ENCODE measurements at places on chromosomes 12 and 14.

DNA sequence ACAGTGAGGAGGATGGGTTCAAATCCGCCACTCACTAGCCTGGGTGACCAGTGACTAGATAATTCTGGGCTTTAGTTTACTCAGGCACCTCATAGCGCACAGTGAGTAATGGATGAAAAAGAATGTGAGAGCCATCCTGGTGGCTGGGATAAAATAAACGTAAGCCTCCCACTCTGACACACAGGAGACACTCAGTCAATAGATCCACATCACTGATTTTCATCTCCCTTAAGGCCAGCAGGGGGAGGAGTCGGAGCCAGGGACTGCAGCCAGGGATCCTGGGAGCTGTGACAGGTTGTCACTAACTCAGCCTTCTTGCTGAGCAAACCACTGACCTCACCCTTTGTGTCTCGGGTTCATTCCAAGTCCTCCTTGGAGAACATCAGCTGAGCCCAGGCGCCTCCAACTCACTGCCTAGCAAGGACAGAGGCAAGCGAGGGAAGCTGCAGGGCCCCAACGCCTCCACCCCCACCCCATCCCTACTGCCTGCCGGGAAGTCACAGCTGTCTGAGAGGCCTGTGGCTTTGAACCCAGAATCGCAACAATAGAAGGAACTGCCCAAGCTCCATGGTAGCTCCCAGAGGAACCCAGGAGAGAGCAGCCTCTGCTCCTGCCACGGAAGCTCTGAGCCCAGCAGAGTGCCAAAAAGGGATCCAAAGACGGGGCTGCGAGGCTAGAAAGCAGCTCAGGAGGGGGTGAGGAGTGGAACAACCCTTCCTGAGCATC lies 30.7 kb downstream of the PXN start:
- peak; percentile 95 for DNase-seq

DNA sequence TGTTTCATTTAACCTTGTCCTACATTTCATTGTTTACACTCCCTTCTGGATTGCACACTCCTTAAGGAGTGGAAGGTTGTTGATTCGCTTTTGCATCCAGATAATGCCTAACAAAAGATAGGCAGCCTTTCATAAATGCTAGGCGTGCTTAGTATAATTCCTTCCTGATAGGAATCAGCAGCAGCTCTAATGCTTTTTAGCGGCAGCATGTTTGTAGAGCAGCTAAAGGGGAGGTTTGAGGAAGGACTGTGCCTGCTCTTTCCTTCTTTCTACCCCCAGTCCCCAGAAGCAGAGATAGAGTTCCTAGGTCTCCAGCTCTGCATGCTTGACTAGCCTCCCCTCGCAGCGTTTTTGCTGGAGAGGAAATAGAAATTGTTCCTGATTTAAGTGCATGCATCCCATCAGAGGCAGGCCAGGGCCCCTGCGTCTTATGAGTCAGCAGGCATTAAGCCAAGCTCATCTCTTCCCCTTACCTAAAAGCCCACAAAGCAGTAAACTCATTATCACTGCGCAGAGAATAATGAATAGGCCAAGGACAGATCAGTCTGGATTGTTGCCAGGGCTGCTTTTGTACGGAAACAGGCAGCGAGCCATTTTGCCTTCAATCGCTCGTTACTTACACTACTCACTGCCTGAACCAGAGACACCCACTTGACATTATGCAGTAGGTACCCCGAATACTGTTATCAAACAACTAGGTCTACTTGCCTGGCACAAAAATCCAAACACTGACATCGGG lies 14.0 kb upstream of the TBPL2 start:
- peak; percentile 85 for DNase-seq

DNA sequence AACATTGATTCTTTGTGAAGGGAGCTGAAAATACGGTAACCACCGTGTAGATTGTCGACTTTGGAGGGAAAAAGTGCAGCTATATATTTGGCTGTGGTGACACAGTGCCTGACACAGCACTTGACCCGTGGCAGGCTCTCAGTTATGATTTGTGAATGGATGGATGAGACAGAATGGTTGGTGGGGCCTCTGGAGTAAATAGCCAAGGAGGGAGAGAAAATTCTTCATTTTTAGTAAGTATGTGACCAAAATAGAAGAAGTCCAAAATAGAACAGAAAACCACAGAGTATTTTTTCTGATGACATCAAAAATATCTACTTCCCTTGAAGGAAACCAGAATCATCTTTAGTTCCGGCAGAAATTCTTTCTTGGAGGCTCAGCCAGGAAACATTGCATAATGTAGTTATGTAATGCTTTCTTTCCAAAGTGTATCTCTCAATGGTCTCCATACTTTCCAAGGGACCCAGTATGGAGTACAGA lies 82.0 kb upstream of the WSCD2 start:
- DNase-seq: peak; percentile 9

GRCh38 chr14:92692822-92693226 lies 55.6 kb downstream of the LGMN start:
- DNase-seq: peak; percentile 18

GRCh38 chr14:35504260-35504659 lies 29.7 kb upstream of the INSM2 start:
- DNase-seq: no peak

- DNase-seq: peak; percentile 81
Measured at GRCh38 chr14:100096656-100097055, 31.4 kb downstream of the EVL start.

GRCh38 chr12:124745891-124746570 lies 117.6 kb downstream of the SCARB1 start:
- DNase-seq: peak; percentile 89

GRCh38 chr14:23446291-23446851 lies 10.9 kb upstream of the MYH7 start:
- DNase-seq: no peak

GRCh38 chr12:737122-737739 lies 15.1 kb upstream of the WNK1 start:
- DNase-seq: no peak

DNA sequence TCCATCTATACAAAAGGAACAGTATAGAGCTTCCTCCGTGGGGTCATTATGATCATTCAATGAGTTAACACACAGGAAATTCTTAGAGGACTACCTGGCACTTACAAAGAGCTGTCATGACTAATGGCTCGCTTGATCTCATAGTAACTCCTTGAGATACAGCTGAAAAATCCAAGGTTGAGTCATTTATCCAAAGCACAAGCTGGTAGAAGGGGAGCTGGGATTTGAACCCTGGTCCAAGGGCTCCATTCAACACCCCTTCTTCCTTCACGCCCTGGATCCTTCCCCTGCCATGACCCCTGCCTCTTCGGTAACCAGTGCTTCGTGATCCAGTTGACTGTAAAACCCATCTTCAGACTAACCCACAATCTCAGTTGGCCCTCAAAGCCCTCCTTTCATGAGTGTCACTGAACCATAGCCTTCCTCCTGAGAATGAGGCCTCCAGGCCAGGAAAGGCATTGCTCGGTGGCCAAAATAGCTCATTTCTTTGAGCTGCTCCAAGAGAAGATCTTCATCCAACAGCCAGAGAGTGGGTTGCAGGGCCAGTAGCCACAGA lies 7.8 kb downstream of the ZFP36L1 start:
- DNase-seq: peak; percentile 86

GRCh38 chr12:82832981-82833380 lies 146.3 kb downstream of the TMTC2 start:
- DNase-seq: no peak

DNA sequence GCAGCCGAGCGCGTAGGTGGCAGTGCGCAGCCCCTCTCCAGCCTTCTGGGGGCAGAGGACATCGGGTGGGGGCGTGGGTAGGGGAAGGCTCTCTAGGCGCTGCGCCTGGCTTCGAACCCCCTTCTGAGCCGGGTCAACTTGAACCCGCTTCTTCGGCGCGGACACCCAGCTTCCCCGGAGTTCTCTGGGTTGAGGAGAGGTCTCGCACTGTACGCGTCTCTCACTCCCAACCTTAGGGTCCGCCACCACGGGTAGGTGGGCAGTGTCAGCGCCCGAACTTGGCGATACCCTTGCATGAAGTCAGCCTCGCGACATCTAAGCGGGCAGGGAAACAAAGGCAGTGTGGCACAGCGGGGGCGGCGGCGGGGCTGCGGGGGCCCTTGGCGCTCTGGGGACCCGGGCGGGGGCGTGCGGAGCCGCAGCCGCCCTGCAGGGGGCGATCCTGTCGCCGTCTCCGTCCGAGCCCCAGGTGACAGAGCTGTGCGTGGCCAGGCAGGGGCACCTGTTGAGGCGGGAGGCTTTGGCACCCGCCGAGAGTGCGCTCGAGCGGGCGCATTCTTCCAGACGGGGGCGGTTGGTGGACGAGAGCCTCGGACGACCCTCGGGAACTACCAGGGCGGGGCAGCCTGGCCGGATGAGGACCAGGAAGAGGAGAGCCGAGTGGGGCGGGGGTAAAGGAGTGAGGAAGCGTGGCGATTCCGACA lies 1.1 kb downstream of the GALNT16 start:
- DNase-seq: no peak

GRCh38 chr12:105384916-105385535 lies 54.5 kb downstream of the C12orf75 start:
- DNase-seq: peak; percentile 80

GRCh38 chr12:118377884-118378470 lies 1.6 kb downstream of the SUDS3 start:
- peak; percentile 41 for DNase-seq

DNA sequence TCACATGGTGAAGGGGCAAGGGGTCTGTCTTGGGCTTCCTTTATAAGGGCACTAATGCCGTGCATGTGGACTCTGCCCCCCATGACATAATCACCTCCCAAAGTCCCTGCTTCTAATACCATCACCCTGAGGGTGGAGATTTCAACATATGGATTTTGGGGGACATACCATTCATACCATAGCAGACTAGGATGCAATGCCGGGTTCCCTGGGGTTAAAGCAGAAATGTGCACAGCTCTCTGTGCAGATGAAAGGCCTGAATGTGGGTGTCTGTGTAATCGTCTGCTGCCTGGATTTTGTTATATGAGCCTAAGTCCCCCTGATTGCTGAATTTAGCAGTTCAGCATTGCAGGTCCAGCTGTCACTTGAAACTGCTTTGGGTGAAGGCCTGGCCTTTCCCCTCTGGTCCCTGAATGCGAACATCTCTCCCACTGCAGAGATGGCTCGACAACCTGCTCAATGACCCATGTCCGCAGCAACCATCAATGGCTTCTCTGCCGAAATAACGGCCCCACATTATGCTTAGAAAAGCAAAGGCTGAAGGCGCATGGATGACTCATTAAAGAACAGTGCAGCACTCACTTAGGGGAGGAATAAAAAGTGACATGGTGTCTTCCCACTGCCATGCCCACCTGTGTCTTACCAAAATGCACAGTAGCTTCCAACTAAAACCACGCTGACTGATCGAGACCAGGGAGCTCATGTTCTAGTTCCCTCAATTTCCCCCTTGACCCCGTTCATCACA lies 286.3 kb downstream of the DPF3 start:
- DNase-seq: peak; percentile 47

- DNase-seq: peak; percentile 57
Measured at GRCh38 chr14:89507926-89508460, 91.0 kb upstream of the FOXN3 start.

DNA sequence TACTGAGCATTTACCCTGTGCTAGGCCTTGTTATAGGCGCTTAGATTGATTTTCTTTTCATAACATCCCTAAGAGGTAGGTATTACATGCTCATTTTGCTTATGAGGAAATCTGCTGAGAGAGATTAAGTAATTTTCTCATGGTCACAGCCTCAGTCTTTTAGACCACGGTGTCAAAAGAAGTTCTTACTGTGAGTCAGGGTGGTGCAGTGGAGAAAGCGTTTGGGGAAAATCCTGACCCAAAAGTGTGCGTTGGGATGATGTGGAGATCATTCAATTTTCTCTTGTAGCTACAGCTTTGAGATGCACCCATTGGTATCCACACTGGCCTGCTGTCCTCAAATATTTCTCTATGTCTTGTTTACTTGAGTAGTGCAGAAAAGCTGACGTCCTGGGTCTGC lies 8.2 kb downstream of the ANG start:
- no peak for DNase-seq

- no peak for DNase-seq
Measured at GRCh38 chr14:95683793-95684192, 2.4 kb upstream of the TCL1B start.

- DNase-seq: no peak
Measured at GRCh38 chr12:108298761-108299275, 40.3 kb downstream of the CMKLR1 start.

DNA sequence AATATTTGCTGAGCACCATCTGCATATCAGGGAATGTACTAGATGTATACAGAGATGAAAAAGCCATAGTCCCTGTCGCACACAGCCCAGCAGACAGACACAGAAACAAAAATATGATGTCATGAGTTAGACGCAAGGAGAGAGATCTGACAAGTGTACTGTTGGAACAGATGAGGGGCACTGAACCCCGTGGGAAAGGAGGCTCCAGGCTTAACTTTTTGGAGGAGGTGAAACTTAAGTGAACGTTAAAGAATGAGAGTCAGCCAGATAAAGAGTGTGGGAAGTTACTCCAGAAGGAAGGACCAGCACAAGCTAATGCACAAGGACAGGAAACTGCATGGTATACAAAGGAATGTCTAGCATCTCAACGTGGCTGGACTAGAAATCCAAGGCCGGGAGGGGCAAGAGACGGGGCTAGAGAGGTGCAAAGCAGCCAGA lies 2.5 kb upstream of the ACTN1 start:
- peak; percentile 93 for DNase-seq

GRCh38 chr12:24226745-24227350 lies 277.4 kb upstream of the SOX5 start:
- peak; percentile 99 for DNase-seq

GRCh38 chr14:76163668-76164363 lies 12.1 kb downstream of the GPATCH2L start:
- DNase-seq: no peak

DNA sequence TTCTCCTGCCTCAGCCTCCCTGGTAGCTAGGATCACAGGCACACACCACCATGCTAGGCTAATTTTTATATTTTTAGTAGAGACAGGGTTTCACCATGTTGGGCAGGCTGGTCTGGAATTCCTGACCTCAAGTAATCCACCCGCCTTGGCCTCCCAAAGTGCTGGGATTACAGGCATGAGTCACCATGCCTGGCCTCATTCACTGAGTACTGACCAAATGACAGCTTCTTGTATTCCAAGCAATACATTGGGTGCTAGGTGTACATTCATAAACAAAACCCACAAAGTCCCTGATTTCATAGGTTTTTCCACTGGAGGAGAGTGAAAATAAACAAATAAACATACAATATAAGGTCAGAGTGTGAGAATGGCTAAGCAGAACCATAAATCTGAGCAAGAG lies 136.3 kb downstream of the HELB start:
- peak; percentile 68 for DNase-seq

DNA sequence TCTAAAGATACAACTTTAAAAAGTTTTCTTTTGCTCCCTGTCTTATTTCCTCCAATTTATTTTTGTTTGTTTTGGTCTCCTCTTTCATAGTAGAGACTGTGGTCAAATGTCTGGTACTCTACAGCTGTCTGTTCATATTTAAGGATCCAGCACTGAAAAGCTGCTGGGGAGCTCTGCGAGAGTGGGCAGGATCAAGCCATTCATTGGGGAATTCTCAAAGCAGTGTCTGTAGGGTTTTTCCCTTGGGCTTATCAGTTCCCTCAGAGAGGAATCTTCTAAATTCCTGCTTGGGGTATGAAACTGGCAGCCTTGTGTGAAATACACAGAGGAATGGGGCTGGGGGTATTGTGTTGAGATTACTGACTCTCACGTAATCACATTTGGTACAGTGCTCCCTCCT lies 52.3 kb downstream of the FNTB start:
- DNase-seq: no peak

GRCh38 chr12:122874081-122874480 lies 21.8 kb downstream of the VPS37B start:
- no peak for DNase-seq
